ENCODE measurements at places on chromosomes 2 and 18. TPM values are rescaled to one million over a fixed set of nuclear protein-coding genes. Genes with fewer than 3 reads are reported as not detected.

Gene CNDP1
- 0.27 TPM for polyA plus RNA-seq

Gene POTEC
- polyA plus RNA-seq = 0.06 TPM

Gene ITGB6
- polyA plus RNA-seq = 11.5 TPM

Gene TMEM178A
- 7.3 TPM for polyA plus RNA-seq

Gene OTOF
- 5.4 TPM for polyA plus RNA-seq

Gene TMEM163
- polyA plus RNA-seq = 0.39 TPM

Gene BCL2L11
- polyA plus RNA-seq = 21.9 TPM

Gene HOXD3
- 3.9 TPM for polyA plus RNA-seq

All from large intestine (tissue), 12 donors.